Posterior vena cava (tissue), 2 donors: ENCODE measurements at places on chromosomes 5 and 9. TPM values are rescaled to one million over a fixed set of nuclear protein-coding genes. Genes with fewer than 3 reads are reported as not detected.

Gene HSPB3
- 25.5 TPM for total RNA-seq

Gene SHISAL2B
- not detected for total RNA-seq

Gene SURF4
- total RNA-seq: 130 TPM

Gene FAM151B
- total RNA-seq: 3.2 TPM

Gene PCDHA9
- 0.14 TPM for total RNA-seq

Gene LCN10
- total RNA-seq: 10.0 TPM

GRCh38 chr5:98498028-98498427 lies 275.4 kb upstream of the RGMB start:
- no peak for DNase-seq

DNA sequence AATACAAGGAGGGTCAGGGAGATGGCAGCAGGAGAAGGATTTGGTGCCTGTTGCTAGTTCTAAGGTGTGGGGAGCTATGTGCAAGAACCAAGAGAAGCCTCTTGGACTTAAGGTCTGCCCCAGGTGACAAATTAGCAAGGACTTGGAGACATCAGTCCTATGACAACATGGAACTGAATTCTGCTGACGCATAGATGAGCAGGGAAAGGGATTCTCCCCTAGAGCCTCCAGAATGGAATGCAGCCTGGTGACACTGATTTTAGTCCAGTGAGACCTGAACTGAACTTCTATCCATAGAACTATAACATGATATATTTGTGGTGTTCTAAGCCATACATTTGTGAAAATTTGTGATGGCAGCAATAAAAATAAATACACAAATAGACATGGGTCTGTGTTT lies 215.6 kb downstream of the ESM1 start:
- DNase-seq: no peak

GRCh38 chr5:54702470-54702869 lies 184.9 kb downstream of the SNX18 start:
- no peak for DNase-seq

DNA sequence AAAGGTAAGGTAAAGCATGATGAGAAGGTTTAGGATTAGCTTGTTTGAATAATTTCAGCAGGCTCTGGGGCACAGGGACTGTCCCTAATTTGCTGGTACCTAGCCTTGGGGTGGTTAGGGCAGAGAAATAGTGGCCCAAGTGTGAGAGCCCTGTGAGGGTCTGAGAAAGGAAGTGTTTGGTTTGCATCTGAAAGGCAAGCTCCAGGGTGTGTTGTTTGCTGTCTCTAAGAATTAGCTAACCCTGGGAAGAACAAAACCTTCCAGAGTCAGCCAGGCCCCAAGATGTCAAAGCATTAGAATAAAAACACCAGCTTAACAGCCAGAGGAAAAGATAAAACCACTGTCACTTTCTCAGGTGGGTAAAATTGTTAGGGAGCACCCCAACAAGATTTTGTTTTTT lies 31.0 kb downstream of the TMEM252 start:
- DNase-seq: no peak

DNA sequence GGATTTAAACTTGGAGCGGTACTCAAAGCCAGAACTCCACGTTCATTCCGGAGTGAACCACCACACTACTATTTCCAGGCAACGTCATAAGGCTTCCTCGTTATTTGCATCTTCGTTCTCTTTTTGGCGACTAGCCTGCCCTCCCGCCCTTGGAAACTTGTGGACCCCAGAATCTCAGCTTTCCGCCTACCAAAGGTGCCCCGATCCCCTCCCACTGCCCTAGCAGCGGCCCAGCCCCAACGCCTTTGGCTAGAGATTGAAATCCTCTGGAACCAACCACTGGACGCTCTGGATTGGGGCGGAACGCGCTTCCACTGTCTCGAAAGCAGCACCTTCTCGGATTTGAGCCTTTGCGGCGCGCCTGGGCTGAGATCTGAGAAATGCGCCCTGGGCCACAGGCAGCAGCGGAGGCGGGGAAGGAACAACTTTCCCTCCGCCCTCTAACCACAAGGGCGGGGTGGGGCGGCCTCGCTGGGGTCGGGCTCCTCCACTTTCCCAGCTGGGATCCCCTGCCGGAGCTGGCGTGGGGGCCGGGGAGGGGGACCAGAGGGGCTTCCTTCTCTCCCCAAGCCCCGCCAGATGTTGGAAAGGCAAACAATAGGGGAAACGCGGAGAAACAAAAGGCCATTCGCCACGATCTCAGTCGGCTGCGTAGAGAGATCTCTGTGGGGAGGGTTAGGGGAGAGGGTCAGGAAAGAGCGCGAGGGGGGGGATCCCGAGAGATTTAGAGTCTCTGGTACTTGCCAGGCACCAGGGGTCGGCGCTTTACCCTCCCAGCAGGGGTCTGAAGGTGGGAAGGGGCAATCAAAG lies 1.3 kb downstream of the MOB3B start:
- peak; percentile 94 for DNase-seq

DNA sequence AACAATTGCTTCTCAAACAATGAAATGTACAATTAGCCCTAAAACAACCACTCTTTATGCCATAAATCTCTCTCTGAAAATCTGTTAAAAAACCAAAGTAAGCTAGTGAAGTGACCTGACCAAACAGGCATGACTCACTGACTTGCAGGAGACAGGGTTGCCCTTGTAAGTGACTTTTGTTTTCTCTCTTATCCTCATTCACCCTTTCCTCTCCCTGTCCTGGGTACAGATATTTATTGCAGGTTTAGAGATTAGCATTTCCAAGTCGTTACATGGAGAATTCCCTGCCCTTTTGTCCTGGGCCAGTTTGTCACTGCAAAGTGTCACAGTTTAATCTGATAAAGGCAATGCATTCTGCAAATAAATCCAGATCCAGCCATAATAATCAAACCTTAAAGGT lies 484.2 kb downstream of the IRX1 start:
- no peak for DNase-seq

DNA sequence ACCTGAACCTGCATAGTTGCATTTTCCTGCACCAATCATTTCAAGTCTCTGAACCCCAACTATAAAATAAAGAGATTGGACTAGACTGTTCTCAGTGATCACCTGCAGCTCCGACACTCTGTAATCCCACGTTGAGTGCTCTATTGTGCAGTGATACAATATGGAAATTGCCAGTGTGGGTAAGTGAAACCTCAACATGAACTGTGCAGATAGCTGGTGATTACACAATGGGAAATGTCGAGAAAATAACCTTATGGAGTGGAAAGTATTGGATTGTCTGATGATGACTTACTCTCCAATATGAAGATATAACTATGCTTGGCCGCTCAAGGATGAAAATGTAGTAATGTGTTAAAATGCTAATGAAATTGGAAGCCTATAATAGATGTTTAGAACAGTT lies 293.1 kb upstream of the BRINP1 start:
- no peak for DNase-seq
